ENCODE measurements at places on chromosomes 4 and X. TPM values are rescaled to one million over a fixed set of nuclear protein-coding genes. Genes with fewer than 3 reads are reported as not detected.

- no peak for DNase-seq
Measured at GRCh38 chrX:37652589-37653231, 32.9 kb upstream of the XK start.

DNA sequence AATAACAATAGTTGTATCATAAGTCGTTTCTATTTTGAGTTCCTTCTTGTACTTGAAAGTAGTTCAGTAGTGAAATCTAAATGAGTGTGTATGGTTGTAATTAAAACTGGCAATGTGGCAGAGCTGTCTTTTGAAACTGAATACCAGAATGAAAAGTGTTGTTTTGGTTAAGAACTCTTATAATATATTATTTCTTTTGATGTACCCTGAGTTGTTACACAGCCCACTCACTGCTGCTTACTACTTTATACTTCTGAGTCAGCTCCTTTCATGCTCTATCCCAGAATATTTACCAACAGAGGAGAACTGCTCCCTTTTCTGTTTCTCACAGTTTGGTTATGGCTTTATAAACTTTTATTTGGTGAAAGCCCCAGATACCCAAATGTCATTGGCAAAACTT lies 28.8 kb downstream of the FAM199X start:
- no peak for DNase-seq

Gene IGSF1
- not detected for total RNA-seq

DNA sequence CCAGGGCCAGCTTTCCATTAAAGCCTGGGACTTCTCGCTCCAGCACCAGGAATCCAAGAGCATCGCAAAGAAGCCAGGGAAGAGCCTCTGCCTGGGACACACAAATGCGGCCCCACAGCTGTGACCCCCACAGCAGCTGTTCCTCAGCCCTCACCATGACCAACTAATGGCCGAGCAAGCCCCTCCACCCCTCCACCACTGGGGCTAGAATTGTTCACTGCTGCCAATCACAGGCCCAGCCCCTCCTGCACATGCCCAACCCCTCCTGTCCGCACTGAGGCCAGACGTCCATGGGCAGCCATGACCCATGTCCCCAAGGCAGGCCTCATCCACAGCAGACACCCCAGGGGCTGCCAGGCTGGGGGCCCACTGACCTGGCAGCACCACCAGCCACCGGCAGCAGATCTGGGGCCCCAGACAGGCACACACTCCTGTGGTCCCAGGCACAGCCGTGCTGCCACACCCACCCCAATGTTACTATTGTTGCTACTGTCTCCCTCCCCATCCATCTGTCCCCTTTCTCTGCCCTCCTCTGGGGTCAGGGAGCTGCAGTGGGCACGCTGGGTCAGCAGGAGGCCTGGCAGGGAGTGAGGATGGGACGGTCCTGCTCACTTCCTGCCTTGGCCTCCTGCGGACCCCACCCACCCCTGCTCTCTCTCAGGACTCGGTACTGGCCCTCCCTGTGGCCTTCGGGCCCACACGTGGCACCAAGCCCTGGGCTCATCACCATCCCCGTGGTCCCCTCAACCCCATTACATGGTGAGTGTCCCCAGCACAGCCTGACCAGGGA lies 56.0 kb downstream of the ZFYVE28 start:
- no peak for DNase-seq

Gene ZDHHC15
- total RNA-seq, result 1.9 TPM

DNA sequence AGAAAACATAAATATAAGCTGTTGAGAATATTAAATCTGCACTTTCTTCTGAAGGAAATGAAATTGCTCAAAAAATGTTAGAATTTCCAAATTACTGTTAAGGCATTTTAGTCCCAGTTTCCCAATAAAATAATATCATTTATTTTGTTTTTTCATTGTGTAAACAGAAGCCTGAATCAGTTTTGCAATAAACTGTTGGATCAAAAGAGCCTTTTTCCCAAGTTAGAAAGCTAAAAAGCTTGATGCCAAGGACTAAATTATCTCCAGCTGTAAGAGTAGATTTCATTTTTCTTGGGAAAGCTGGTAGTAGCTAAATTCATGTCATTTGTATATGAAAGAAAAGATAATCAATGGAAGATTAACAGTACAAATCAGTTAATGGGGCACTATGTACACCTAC lies 95.8 kb downstream of the RNF150 start:
- no peak for DNase-seq

- no peak for DNase-seq
Measured at GRCh38 chr4:133095591-133095990, 53.5 kb upstream of the PCDH10 start.

- no peak for DNase-seq
Measured at GRCh38 chr4:82688091-82688795, 110.4 kb downstream of the SCD5 start.

Gene BEX1
- total RNA-seq, result 7.3 TPM
